Activated naive CD4-positive, alpha-beta T cell treated with anti-CD3 and anti-CD28 coated beads for 36 hours (primary cell): ENCODE measurements at places on chromosomes 2 and 18. TPM values are rescaled to one million over a fixed set of nuclear protein-coding genes. Genes with fewer than 3 reads are reported as not detected.

EIPR1 gene
- 33.6 TPM for total RNA-seq

LRRTM1 gene
- total RNA-seq, result not detected

TMEM198 gene
- 0.86 TPM for total RNA-seq

GPR45 gene
- not detected for total RNA-seq

CKAP2L gene
- 50.8 TPM for total RNA-seq

CHRND gene
- total RNA-seq, result not detected

TM4SF20 gene
- not detected for total RNA-seq

IL1RL1 gene
- total RNA-seq, result 0.22 TPM

TGFBRAP1 gene
- 13.6 TPM for total RNA-seq

C2orf15 gene
- total RNA-seq, result 1.6 TPM

AGXT gene
- not detected for total RNA-seq

CTLA4 gene
- total RNA-seq, result 65.2 TPM

HRH4 gene
- not detected for total RNA-seq

THSD7B gene
- not detected for total RNA-seq

CCDC74B gene
- total RNA-seq, result 3.7 TPM

SERPINB5 gene
- not detected for total RNA-seq

LIPG gene
- 0.45 TPM for total RNA-seq

NOL4 gene
- not detected for total RNA-seq

GAL3ST2 gene
- not detected for total RNA-seq

CFAP53 gene
- 0.40 TPM for total RNA-seq

SMYD1 gene
- total RNA-seq, result not detected

MC5R gene
- not detected for total RNA-seq

ARHGAP15 gene
- 90.1 TPM for total RNA-seq

ANKRD36C gene
- 27.7 TPM for total RNA-seq

ABCB6 gene
- 7.0 TPM for total RNA-seq

SCN9A gene
- total RNA-seq, result not detected

MRPL30 gene
- total RNA-seq, result 40.2 TPM

ANKRD39 gene
- total RNA-seq, result 25.0 TPM

NAT8 gene
- total RNA-seq, result not detected

LDAH gene
- total RNA-seq, result 31.1 TPM

OTOS gene
- total RNA-seq, result not detected

ATG9A gene
- total RNA-seq, result 27.7 TPM

CRYGC gene
- not detected for total RNA-seq

HAT1 gene
- 74.6 TPM for total RNA-seq

MALL gene
- 0.17 TPM for total RNA-seq

VWC2L gene
- total RNA-seq, result not detected

IL1R2 gene
- total RNA-seq, result 10.5 TPM

TUBA4B gene
- not detected for total RNA-seq

NFATC1 gene
- 79.4 TPM for total RNA-seq
